ENCODE measurements at places on chromosomes 5 and 9.

GRCh38 chr5:172010278-172010677, 3.8 kb upstream of the FBXW11 start:
- no peak for DNase-seq

GRCh38 chr5:17317473-17317872, 100.0 kb downstream of the BASP1 start:
- no peak for DNase-seq

DNA sequence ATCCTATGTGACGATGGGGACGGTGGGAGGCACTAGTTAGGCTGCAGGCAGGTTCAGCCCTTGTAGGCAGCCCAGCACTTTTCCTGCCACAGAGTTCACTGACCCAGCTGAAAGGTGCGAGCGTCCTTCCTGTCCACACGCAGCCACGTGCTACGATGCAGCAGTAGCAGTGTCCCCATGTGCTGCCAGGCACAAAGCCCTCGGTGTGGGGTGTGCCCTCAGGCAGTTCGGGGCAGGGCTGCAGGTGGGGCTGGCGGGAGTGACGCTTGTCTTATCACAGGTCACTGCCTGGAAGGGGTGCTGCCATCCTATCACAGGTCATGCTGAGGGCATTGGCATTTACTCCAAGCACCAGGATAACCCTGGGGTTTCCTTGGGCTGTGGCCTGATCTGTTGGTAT, 46.8 kb upstream of the CLPTM1L start:
- DNase-seq = no peak

- DNase-seq = no peak
Observed at GRCh38 chr9:22112870-22113821, 104.0 kb upstream of the CDKN2B start.

DNA sequence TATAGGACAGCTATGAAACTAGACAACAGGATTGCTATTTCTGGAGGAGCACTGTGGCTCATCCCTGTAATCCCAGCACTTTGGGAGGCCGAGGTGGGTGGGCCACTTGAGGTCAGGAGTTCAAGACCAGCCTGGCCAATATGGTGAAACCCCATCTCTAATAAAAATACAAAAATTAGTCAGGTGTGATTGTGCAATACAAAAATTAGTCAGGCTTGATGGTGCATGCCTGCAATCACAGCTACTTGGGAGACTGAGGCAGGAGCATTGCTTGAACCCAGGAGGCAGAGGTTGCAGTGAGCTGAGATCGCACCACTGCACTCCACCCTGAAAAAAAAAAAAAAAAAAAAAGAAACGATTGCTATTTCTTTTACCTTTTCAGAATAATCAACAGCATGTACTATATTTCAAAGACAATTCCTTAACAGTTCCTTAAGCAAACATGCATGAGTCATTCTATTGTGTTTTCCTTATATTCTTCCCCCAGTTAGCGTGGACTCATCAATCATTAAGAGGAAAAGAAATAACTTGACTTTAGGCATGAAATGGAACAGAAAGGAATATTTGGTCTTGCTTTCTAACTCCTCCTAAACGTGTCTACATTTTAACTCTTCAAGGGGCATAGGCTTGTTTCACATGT, 162.6 kb downstream of the TAF11L14 start:
- no peak for DNase-seq

DNA sequence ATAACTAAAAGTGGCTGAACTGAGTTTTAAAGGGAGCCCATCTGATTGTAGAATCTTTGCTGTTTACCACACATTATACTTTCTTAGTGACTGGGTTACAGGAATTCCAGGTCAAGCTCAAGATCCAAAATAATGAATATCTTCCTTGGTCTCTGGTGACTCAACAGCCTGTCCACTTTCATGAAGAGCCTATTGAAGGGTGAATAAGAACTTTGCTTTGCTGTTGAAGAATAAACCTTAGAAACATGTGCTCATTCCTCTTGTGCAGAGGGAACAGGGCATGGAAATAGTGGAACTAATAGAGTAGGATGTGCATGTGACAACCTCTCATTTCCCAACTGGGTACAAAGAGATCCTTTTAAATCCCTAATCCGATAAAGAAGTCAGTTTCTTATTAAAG, 21.4 kb downstream of the ALDH1A1 start:
- DNase-seq = peak; percentile 21

- DNase-seq = no peak
Observed at GRCh38 chr5:148897842-148898241, 71.4 kb downstream of the ADRB2 start.

DNA sequence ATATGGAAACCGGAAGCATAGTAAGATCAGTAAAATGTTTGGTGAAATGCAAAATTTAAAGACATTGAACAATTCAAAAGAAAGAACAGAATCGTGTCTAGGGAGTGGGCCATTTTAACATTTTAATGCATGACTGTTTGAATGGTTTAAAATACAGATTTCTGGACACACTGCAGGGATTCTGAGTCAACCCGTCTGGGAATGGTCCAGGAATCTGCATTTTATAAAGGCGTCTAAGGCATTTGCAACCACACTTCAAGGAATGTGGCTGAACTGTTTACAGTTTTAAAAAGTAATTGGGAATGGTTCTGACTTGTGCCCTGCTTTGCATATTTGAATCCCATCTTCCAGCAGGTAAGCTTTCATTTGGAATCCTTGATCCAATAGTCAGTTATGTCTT, 811.7 kb upstream of the WWC1 start:
- DNase-seq = no peak

GRCh38 chr5:88555674-88556073, 287.0 kb upstream of the TMEM161B start:
- DNase-seq = no peak

GRCh38 chr9:7315746-7316145, 483.8 kb downstream of the DMAC1 start:
- no peak for DNase-seq

DNA sequence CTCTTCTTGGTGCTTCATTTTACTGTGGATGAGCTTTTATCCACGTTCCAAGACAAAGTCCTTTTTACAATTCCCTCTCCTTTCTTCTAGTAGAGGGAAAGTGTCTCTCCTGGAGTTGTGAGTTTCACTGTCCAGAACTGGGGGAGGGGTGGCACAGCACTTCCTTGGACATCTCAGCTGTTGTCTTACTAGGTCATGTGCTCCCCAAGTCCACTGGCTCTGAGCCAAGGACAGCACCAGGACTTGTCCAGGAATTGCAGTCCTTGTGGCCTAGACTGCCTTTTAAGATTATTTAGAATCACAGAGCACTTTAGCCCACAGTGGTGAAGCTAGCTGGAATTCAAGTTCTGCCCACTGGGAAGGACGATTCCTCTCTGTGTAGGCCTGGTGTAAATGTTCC, 700.2 kb upstream of the PTPRD start:
- DNase-seq = no peak

DNA sequence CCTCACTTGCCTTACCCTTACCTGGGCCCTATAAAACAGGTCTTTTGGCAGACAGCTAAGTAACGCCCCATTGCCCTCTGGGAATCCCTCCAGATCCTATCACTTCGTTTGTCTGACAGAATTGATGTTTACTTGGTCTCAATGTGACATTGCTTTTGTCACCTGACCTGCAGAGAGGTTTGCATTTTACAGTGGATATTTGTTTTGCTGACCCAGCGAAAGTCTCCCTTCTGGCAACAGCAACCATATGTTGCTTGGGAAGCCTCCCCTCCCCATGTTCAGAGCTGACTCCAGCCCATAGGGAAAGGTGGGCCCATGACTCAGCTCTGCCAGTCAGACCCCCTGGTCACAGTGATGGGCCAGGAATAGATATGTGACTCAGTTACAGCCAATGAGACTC, 54.0 kb upstream of the LARP1 start:
- no peak for DNase-seq

GRCh38 chr5:145752947-145753346, 82.2 kb downstream of the PRELID2 start:
- peak; percentile 16 for DNase-seq

DNA sequence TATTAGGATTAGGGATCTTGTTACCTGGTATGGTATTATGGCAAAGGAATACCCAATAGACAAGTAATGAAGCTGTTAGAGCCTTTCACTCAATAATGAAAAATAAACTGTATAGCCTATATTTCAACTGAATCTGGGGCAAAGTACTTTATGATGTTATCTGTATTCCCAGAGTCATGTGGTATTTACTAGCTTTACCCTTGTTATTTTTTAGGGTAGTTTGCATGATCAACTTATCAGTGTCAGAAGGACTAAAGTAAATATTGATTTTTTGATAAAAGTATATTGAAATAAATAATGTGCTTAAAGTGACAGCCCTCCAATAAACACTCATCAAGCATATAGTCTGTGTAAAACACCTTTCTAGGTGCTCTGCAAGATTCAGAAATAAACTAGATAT, 64.6 kb downstream of the MAN2A1 start:
- DNase-seq = no peak

GRCh38 chr9:114638404-114638803, 19.2 kb downstream of the TEX53 start:
- no peak for DNase-seq

- DNase-seq = peak; percentile 29
Observed at GRCh38 chr5:133460172-133460758, 152.1 kb downstream of the FSTL4 start.
